ENCODE measurements at places on chromosomes 1 and 21. TPM values are rescaled to one million over a fixed set of nuclear protein-coding genes. Genes with fewer than 3 reads are reported as not detected.

INKA2 gene
- total RNA-seq = 3.9 TPM

LRRC8C gene
- 33.1 TPM for total RNA-seq

LORICRIN gene
- 0.46 TPM for total RNA-seq

ARHGAP29 gene
- 1.3 TPM for total RNA-seq

LGR6 gene
- 0.22 TPM for total RNA-seq

KRTAP21-3 gene
- total RNA-seq = not detected

GPX7 gene
- total RNA-seq = 27.6 TPM

BSND gene
- not detected for total RNA-seq

ADAM15 gene
- 40.8 TPM for total RNA-seq

IFI44L gene
- 62.5 TPM for total RNA-seq

JAM2 gene
- total RNA-seq = 2.7 TPM

MEX3A gene
- total RNA-seq = 0.97 TPM

PTCH2 gene
- total RNA-seq = 1.8 TPM

All from activated T-cell treated with anti-CD3 and anti-CD28 coated beads, Interleukin-2, amount 50 U/mL, for 72 hours (primary cell).